ENCODE measurements at places on chromosomes 5 and 9. TPM values are rescaled to one million over a fixed set of nuclear protein-coding genes. Genes with fewer than 3 reads are reported as not detected.

The PCSK5 gene
- total RNA-seq: 6.2 TPM

The FSD1L gene
- total RNA-seq: 10.8 TPM

The UQCRQ gene
- 1,426 TPM for total RNA-seq

The LAMC3 gene
- total RNA-seq: 0.89 TPM

The TLX3 gene
- not detected for total RNA-seq

The PCDHB12 gene
- total RNA-seq: 1.1 TPM

The MRPS2 gene
- total RNA-seq: 37.2 TPM

The ZBED3 gene
- total RNA-seq: 6.4 TPM

The HAND1 gene
- 18.3 TPM for total RNA-seq

The COL15A1 gene
- total RNA-seq: 49.4 TPM

The SOX30 gene
- total RNA-seq: 0.13 TPM

The RBM22 gene
- total RNA-seq: 33.8 TPM

The SPINK4 gene
- total RNA-seq: not detected

The CNTRL gene
- 4.2 TPM for total RNA-seq

The FGD3 gene
- 2.6 TPM for total RNA-seq

The GALNT12 gene
- total RNA-seq: 0.38 TPM

The GFRA3 gene
- 0.48 TPM for total RNA-seq

The SLC46A2 gene
- 0.16 TPM for total RNA-seq

The PLAC8L1 gene
- not detected for total RNA-seq

DNA sequence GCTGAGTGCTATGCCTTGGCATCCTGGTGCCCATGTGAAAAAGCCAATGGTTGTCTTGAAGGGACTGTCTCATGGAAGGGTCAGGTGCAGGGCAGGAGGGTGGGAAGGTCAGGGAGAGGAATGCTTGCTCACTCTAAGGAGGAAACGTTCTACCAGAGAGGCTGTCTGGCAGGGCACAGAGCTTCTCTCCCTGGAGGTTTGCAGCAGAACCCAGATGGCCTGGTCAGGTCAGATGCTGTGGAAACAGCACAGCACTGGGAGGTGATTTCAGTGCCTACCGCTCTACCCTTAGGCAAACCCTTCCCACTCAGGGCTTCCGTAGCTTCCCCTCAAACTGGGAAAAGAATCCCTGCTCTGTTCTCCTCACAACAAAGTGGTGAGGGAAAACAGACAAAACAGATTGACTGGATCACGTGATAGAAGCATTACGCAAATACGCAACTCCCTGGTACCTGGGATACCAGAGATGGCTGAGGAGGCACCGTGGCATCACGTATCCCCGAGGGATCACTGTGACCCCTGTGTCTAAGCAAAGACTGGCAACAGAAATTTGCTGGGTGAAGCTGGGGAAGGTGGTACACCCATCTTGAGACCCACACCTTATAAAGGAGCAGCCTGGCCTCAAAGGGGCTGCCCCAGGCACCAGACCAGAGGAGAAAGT is 3.9 kb upstream of the MGAT1 start:
- DNase-seq: peak; percentile 83

- DNase-seq: no peak
Measured at GRCh38 chr9:15370466-15371447, 51.9 kb upstream of the SNAPC3 start.

- no peak for DNase-seq
Measured at GRCh38 chr5:135253601-135254178, 145.3 kb downstream of the MACROH2A1 start.

- DNase-seq: no peak
Measured at GRCh38 chr5:18314192-18314778, 680.0 kb downstream of the TAF11L14 start.

DNA sequence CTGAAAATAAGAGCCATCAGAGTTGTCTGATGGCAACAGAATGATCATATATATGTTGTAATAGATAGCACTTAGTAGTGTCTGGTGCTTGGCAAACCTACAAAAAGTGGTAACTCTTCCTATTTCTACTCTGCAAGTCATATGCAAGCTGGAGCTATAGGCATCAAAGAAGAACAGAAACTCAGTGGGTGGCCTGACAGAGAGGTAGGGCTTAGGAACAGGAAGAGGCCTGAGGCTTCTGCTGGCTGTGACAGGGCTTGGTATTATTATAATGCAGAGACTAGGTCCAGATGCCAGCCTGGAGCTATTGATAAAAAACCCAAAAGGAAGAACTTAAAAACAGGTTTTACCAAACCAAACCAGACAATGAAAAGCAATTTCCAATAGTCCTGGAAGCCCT is 4.4 kb upstream of the DIAPH1 start:
- DNase-seq: no peak

DNA sequence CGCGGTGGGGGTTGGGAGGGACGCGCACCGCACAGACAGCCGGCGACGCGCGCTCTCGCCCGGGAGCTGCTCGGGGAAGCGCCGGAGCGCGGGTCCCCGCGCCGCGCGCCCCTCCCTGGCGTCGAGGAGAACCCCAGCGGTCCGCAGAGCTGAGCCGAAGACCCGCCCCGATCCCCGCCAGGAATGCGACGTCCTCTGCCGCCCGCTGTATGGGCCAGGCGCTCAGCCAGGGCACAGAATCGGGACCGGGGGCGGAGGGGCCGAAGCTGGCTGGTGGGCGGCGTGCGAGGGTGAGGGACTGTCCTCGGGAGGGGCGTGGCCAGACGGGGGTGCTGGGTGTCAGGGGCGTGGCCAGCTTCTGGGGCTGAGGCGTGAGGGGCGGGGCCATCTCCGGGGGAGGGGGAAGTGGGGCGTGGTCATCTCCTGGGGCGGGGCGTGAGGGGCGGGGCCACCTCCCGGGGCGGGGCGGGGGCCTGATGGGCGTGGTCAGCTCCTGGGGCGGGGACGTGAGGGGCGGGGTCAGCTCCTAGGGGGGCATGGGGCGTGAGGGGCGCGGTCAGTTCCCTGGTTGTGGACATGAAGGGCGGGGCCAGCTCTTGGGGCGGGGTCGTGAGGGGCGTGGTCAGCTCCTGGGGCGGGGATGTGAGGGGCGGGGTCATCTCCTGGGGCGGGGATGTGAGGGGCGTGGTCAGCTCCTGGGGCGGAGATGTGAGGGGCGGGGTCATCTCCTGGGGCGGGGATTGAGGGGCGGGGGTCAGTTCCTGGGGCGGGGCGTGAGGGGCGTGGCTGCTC is 965 bp downstream of the PTGDS start:
- DNase-seq: peak; percentile 91

DNA sequence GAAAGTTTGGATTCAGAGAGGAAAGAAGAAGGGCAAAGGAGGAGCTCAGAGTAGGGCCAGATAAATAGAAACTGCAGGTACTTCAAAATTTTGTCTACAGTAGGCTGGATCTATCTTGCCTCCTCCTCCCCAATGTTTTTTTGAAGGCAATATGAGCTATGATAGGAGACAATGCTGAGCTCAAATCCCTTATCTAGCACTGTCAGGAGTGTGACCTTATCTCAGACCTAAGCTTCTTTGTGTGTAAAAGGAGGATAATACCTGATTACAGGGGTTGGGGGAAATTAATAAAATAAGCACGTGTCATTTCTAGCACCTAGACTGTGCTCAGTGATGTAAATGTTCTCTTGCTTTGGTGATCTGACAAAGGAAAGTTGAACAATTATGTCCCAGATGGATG is 137.8 kb upstream of the CD180 start:
- DNase-seq: no peak

- no peak for DNase-seq
Measured at GRCh38 chr5:113224605-113225065, 210.2 kb downstream of the TSSK1B start.

- no peak for DNase-seq
Measured at GRCh38 chr9:116005205-116005604, 148.4 kb upstream of the PAPPA start.

- no peak for DNase-seq
Measured at GRCh38 chr5:81097713-81098112, 135.4 kb upstream of the CKMT2 start.

DNA sequence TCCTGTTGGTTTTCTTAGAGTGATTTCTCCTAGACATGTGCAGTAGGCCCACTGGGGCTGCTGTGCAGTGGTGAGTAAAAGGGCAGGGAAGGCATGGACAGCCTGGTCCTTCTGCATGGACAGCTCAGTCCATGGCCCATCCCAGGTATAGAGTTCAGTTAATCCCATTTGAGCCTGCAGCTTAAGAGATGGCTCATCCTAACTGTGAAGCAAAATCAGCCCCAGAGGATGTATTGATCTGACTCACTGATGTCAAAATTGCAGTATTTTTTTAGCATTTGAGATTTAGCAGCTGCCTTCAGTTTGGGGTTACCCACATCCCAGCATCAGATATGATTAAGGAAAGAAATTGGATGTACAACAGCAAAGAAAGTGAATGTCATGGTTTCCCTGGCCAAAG is 93.4 kb downstream of the PDE6A start:
- DNase-seq: no peak

DNA sequence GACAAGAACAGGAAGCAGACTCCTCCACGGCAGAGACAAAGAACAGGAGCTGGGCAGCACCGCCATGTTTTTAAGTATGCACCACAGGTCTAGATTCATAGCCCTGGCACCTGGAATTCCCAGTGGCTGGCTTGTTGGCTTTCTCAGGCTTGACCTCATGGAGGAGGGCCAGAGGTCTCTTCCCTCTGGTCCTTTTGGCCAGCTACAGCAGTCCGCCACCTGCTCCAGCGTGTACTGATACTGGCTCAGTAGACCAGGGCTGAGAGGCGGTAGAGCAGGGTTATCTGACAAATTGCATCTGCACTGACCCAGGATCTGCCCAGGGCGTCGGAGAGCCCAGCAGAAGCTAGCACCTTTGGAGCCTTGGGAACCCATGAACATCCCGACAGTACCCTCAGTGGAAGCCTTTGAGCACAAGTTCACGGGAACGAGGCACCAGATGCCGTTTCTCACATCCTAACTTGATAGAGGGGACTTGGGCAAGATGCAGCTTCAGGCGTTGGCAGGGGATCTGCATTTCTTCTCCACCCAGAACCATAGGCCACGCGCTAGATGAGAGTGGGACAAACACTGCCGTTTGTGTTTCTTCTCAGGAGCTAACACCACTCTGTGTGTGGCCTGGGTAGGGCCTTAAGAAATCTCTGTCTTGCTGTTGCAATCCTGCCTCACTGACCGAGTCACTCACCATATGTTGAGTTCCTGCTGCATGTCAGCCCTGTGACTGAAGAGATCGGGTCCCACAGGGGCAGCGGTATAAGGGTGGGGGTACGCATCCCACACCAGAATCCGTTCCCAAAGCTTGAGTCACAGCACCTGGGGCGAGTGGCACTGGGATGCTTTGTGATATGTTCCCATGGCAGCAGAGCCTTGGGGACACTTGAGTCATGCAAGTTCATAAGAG is 90.3 kb upstream of the OTULINL start:
- no peak for DNase-seq

- DNase-seq: peak; percentile 54
Measured at GRCh38 chr5:3201941-3202340, 393.7 kb upstream of the IRX1 start.

GRCh38 chr9:97220894-97221477 is 86.5 kb upstream of the CCDC180 start:
- no peak for DNase-seq

DNA sequence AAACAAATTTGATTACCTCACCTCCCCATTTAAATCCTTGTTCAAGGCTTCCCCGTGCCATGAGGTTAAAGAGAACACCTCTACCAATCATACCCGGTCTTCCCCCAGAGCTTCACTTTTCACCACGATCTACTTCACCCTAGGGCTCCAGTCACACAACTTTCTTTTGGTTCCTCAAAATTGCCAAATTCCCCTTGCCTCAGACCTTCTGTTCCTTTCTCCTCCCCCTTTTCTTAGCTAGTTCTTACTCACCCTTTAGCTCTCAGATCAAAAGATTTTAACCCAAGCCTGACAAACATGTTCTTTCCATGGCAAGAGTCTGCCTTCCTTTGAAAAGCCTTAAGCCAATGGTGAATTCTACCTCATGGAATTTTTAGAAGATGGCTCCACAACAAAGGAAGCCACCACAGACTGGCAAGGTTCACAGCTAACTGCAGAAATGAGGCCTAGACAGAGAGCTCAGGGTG is 56.7 kb downstream of the MAPKAP1 start:
- DNase-seq: no peak

- no peak for DNase-seq
Measured at GRCh38 chr5:1387059-1387755, 42.3 kb upstream of the CLPTM1L start.

GRCh38 chr5:125526966-125527365 is 780.5 kb upstream of the ZNF608 start:
- DNase-seq: no peak

GRCh38 chr5:53543401-53543800 is 17.0 kb upstream of the NDUFS4 start:
- no peak for DNase-seq

DNA sequence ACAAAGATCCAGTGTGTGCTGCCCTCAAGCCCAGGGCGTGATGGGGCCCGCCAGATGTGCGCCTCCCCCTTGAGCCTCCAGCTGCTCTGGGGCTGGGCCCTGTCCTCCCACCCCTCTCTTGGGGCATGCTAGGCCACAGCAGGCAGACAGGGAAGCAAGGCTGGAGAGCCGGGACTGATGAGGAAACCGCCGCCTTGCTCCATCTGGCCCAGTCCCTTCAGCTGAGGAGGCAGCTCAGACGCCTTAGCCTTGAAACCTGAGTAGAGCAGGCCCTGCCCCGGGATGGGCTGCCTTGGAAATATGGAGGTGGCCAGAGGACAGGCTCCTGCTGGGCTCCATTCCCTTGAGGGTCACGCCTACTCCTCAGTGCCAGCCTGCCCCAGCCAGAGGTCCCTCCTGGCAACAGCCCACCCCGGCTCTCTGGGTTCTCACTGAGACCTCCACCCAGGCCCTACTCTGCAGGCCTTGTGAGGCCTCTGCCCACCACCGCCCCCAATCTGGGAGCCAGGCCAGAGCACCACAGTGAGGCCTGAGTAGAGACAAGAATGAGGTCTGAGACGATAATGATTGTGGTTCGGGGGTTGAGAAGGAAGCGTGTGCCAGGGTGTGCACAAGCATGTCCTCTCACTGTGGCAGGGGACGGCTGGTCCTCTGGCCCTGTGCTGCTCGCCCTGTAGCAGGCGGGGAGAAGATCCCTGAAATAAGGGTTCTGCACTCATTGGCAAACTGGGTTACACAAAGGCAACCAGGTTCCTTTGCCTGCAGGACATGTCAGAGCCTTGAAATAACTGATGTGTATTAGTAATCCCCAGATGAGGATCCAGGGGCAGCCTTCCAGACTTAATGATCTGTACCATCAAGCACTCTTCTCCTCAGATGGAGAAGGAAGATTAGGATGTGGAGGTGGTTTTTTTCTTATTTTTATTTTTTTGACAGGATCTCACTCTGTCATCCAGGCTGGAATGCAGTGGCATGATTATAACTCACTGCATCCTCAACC is 30.9 kb downstream of the CXXC5 start:
- no peak for DNase-seq
